ENCODE measurements at places on chromosomes 2 and 18.

GRCh38 chr18:21831413-21831831 is 90.8 kb downstream of the MIB1 start:
- DNase-seq, result no peak

DNA sequence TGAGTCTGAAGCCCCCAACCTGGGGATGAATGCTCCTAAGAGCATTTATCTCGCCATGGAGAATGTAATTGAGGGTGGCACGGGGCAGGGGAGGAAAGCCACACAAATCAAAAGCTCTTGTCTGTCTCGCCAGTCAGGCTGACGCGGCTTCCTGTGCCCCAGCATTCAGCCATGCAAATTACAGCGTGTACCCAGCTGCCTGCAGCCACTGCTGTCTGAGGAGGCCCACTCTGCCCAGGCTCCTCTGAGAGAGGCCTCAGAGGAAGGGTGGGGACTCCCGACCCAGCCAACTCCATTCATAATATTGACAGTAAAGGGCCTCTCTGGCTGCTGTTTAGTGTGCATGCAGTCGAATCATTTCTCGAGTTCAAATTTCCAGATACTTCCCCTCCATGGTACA is 22.0 kb downstream of the SMAD7 start:
- DNase-seq, result peak; percentile 73

- no peak for DNase-seq
Observed at GRCh38 chr18:26089293-26090129, 902 bp downstream of the SS18 start.

- no peak for DNase-seq
Observed at GRCh38 chr2:118319271-118319684, 231.0 kb downstream of the INSIG2 start.

DNA sequence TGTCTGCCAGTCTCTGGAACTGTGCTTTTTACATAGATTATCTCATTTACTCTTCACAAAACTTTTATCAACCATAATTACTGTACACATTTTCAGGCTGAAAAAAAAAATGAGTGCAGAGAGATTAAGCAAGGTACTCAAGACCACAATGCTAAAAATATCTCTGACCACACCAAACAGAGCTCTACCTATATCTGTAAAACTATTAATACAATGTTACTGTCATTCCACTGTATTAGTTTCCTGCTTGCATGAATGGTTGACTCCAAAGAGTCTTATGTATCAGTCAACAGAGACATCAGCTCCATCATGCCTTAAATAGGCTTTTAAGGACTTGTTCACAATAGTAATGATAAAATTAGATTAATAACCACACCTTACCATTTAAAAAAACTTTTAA is 134.7 kb upstream of the CCDC150 start:
- DNase-seq, result no peak

DNA sequence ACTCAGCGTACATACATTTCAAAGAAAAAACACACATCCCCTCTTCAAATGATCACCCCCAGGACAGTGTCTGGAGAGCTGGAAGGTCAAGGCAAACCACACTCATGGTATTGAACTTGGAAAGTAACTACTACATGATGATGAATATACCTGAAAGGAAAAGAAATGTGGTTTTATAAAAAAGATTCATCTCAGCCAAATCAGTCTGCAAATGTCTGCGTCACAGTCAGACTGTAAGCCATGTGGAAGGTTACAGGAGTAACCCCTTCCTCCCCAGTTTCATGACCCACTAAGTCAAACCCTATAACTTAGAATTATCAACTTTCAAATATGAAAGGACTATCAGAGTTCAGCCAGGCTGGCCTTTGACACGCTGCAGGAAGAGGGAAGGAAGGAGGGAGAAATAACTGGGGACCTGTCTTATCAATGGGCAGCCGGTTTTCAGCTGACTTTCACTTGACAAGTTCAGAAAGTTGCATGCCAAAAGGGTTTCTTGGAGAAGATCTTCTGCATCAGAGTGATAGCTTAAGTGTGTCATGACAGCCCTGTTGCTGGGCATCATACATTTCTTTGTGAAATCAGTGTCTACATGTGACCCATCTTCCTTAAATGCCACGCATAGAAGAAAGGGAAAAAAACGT is 7.0 kb upstream of the BMP10 start:
- no peak for DNase-seq

Measured in memory B cell (primary cell).